ENCODE measurements at places on chromosomes 1 and 21. TPM values are rescaled to one million over a fixed set of nuclear protein-coding genes. Genes with fewer than 3 reads are reported as not detected.

DNA sequence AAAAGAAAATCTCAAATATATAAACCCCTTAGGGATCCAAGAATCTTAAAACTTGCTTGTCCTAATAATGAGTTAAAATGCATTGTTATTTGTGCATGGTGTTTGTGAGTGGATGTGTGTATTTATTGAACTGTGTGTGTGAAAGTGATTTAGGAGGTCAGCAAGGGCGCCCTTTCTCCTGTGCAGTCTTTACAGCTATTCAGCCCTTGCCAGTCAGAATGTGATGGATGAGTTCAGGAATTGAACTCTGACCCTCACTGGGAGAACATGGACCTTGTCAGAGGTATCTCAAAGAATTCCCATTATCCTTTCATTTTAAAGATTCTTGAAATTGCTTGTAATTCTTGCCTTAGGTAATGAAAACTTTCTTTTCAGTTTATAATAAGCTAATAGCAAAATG, 493.0 kb upstream of the ADGRL4 start:
- no peak for DNase-seq

GRCh38 chr21:35345954-35346353, 296.9 kb upstream of the RUNX1 start:
- no peak for DNase-seq

DNA sequence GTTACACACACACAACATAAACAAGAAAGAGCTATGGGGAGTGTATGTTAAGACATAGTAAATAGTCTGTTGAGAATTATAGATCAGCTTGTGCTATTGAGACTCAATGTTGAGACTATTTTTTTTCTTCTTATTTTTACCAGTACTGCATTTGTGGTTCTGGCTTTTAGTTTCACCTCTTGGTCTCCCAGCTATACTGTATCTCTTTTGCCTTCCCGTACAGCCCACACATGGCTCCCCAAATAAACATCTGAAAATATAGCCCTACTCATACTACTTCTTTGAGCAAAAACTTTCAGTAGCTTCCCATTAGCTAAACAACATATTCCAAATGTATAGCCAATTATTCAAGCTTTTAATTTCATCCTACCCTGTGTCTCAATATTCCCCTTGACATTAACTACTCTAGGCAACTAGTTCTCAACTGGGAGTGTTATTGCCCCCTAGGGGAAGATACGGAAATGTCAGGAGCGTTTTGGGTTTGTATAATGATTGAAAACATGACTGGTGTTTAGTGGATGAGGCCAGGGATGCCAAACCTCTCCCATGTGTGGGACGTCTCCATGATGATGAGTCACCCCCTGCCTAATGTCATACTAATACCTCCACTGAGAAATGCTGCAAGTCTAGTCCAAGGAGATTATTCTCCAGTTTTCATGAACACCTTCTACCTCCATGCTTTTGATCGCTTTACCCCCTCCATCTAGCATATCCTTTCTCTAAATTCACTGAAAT, 6.8 kb downstream of the RPE65 start:
- peak; percentile 48 for DNase-seq

- DNase-seq: no peak
Measured at GRCh38 chr1:205492201-205492667, 12.2 kb upstream of the CDK18 start.

GRCh38 chr1:33842348-33842747, 21.5 kb upstream of the HMGB4 start:
- no peak for DNase-seq

GRCh38 chr1:206798384-206798996, 26.2 kb upstream of the IL10 start:
- no peak for DNase-seq

DNA sequence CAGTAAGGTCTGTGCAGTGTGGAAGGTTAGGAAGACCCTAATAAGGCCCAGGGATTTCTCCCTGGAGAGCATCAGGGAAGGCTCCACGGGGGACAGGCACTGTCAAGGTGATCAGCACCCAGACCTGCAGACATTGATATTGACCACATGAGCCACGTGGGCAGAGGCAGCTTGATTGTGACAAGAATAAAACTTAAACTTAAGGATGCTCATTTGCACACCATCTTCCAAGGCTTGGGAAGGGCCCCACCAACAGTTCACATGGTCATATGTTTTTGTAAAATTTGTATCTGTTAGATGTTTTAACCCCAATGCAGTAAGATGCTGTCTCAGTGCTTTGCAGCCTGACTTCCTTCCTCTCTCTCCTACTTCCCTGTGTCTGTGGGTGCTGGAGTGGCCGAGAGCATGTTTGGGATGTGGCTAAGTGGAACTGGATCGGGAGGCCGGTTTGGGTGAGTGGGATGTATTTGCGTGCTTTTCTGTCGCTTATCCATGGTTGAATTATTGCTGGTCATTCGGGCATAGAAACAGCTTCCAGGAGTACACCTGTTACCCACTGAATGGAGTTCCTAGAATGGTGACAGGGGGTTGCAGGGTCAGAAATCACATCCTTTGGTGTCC, 49.8 kb upstream of the OLIG2 start:
- no peak for DNase-seq

- DNase-seq: no peak
Measured at GRCh38 chr1:116664978-116665371, 2.6 kb downstream of the IGSF3 start.

DNA sequence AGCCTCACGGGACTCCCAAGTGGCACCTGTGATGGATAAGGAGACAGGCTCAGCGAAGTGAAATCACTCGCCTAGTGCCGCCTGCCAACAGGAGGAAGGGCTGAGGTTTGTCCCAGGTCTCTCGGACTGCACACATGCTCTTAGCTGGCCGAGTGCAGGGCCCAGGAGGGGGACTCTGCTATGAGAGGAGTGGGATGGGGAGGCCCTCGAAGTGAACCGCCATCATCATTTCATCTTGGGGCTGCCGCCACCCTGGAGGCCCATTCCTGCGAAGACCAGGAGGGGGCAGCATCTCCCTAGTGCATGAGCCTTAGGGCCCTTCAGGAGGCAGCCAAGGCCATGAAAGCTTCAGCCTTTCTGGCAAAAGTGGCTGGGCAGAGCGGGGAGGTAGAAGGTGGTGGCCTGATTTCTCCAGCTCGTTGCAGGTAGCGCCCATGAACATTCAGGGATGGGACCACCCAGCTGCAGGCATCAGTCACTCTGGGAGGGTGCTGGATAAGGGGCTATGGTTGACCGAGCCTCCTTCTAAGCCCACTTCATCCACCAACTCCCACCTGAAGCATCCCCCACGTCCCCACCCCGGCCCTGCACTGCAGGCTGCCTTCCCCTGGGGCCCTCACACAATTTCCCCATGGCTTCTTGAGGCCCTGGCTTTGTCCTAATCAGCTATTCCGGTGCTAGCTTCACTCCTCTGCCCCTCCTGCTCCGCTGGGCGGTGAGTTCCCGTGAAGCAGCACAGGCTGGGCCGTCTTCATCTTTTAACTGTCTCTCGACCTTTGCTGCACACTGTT, 17.2 kb upstream of the RASSF5 start:
- DNase-seq: peak; percentile 33

GRCh38 chr1:118381197-118381869, 196.3 kb upstream of the SPAG17 start:
- no peak for DNase-seq

DNA sequence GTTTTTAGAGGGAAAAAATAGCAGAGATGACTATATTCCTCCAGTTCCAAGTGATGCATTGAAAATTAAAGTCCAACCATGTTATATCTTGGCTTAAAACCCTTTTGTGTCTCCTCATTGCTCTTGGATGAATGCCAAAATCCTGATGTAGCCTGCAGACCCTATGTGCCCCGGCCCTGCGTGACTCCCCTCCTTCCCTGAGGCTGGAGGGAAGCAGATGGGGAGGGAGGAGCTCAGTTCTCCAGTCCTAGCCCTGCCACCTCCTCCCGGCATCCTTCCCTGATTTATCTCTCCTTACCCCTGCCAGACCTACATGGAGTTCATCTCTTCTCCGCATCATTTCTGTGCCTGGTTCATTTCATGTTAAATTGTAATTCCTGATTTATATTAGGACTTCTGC, 397.4 kb downstream of the PTPRU start:
- DNase-seq: no peak

GRCh38 chr1:35164893-35165292, 28.1 kb downstream of the SFPQ start:
- no peak for DNase-seq

GRCh38 chr1:78060857-78061563, 15.2 kb downstream of the GIPC2 start:
- no peak for DNase-seq

- DNase-seq: no peak
Measured at GRCh38 chr1:4422504-4423289, 231.7 kb upstream of the AJAP1 start.

- DNase-seq: no peak
Measured at GRCh38 chr1:230730977-230731376, 16.2 kb upstream of the CAPN9 start.

GRCh38 chr21:32173121-32173724, 105.6 kb downstream of the MIS18A start:
- DNase-seq: no peak

DNA sequence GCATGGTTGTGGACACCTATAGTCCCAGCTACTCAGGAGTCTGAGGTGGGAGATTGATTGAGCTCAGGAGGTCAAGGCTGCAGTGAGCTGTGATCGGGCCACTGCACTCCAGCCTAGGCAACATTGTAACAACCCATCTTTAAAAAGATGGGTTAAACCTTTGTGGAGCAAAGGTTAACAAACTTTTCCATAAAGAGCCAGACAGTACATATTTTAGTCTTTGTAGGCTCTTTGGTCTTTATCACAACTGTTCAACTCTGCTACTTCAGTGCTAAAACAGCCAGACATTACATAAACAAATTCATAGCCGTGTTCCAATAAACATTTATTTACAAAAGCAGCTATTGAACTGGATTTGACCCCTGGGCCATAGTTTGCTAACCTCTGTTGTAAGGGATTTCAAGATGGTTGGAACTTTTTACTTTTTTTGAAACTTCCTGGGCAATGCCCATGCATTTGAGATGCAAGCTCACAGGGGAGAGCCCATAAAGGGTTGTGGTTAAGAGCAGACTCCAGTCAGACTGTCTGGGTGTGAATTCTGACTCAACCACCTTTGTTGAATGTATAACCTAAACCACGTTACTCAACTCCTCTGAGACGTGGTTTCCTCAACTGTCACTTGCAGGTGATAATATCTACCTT, 10.8 kb downstream of the INAVA start:
- DNase-seq: no peak

OR2AK2 gene
- total RNA-seq: not detected

ACOT11 gene
- 1.9 TPM for total RNA-seq

SPRR4 gene
- not detected for total RNA-seq

TMEM79 gene
- 5.5 TPM for total RNA-seq

IL24 gene
- not detected for total RNA-seq

FNDC10 gene
- total RNA-seq: 16.2 TPM

PIAS3 gene
- 68.1 TPM for total RNA-seq

ZSWIM5 gene
- total RNA-seq: 7.9 TPM

CYP4Z1 gene
- not detected for total RNA-seq

LRRIQ3 gene
- 0.85 TPM for total RNA-seq
